Esophagus squamous epithelium (tissue), 5 donors: ENCODE measurements at places on chromosomes 3 and 15.
A peak's percentile ranks its signal among the peaks of the same experiment; 100 is the strongest.

DNA sequence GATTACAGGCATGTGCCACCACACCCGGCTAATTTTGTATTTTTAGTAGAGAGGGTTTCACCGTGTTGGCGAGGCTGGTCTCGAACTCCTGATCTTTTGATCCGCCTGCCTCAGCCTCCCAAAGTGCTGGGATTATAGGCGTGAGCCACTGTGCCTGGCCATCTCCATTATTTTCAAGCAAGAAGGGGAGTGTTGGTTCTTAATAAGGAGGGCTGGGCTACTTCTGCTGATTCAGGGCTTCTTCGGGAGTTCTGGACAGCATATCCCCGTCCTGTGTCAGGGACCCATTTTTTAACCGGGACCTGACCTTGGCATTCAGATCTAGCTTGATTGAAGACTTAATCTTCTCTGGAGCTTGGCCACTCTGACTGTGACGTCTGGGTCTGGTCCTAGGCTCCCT lies 74.1 kb upstream of the SYN2 start:
- no peak overlapping the region for H3K4me3 ChIP-seq
- no peak for DNase-seq
- H3K4me1 ChIP-seq = no peaks in the 10 kb centered on the region
- H3K27ac ChIP-seq = no peak overlapping the region

DNA sequence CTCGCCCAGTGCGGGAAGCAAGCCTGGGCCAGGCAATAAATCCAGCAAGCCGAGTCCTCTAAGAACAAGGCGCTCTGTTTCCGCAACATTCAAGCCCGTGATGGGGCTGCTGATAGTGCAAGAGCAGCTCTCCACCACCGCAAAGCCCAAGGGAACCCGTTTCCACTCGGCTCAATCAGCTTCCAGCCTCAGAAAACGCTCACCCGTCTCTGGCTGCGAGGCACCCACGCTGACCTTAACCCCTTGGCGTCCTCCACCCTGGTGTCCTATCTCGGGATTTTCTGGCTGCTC lies 17.8 kb downstream of the SPATA12 start:
- H3K4me3 ChIP-seq = peak overlapping the region; percentile 75
- no peak for DNase-seq
- H3K27ac ChIP-seq = peak overlapping the region; percentile 90
- H3K36me3 ChIP-seq = peaks cover 10% of the 10 kb centered on the region
- peaks cover 16% of the 10 kb centered on the region for H3K4me1 ChIP-seq

DNA sequence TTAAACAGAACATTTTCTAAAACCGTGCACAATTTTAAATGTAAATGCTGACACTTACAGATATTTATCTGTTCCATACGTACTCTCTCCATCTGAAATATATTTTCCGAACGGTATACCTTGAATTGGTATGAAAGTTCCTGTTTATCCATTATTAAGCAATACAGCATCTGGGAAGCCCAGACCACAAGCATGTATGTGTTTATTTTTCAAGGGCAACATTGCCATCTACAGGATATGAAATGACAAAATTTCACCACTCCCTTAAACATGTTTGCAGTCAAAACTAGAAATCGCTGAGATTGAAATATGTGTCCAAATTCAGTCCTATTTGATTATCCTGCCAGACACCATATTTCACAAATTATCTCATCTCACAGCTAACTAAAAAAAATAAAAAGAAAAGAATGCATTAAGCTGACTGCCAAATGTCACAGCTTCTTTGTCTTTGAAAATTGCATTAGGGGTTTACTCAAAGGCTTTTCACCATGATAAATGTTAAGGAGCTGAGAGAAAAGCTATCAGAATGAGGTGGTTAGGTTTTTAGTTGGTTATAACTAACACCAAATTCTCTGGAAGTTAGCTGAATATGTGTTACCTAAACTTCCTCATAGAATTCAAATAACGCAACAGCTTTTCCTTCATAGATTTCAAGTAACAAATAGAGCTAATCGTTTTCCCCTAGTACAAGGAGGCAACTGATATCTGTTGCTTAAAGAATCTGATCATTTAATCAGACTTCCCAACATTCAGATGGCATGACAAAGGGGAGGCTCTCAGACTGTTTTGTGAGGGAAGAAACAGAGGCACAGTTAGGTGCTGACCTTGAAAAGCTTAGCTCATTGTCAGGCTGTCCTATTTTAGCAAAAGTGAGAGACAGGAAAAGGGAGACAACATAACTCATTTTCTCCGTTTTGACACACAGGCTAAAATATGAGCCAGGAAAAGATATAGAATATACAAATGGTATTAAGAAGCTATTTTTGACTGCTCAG lies 533.1 kb downstream of the TBL1XR1 start:
- H3K36me3 ChIP-seq = no peaks in the 10 kb centered on the region
- H3K4me1 ChIP-seq = no peaks in the 10 kb centered on the region
- H3K27me3 ChIP-seq = no peaks in the 10 kb centered on the region
- H3K27ac ChIP-seq = no peak overlapping the region
- no peak for DNase-seq
- H3K4me3 ChIP-seq = no peak overlapping the region

- H3K4me1 ChIP-seq = peaks cover 10% of the 10 kb centered on the region
- no peaks in the 10 kb centered on the region for H3K27me3 ChIP-seq
- H3K4me3 ChIP-seq = no peak overlapping the region
- peak overlapping the region; percentile 51 for H3K27ac ChIP-seq
- peaks cover 13% of the 10 kb centered on the region for H3K36me3 ChIP-seq
Measured at GRCh38 chr15:68126396-68126795, 72.3 kb downstream of the PIAS1 start.
